EL (cell line): ENCODE measurements at places on chromosomes 7 and 10.
A peak's percentile ranks its signal among the peaks of the same experiment; 100 is the strongest.

- no peak for DNase-seq
These were observed 35.8 kb downstream of the CAMK2B start for GRCh38 chr7:44289341-44290251.

- no peak for DNase-seq
These were observed 83.3 kb downstream of the PLCE1 start for GRCh38 chr10:94077042-94077441.

DNA sequence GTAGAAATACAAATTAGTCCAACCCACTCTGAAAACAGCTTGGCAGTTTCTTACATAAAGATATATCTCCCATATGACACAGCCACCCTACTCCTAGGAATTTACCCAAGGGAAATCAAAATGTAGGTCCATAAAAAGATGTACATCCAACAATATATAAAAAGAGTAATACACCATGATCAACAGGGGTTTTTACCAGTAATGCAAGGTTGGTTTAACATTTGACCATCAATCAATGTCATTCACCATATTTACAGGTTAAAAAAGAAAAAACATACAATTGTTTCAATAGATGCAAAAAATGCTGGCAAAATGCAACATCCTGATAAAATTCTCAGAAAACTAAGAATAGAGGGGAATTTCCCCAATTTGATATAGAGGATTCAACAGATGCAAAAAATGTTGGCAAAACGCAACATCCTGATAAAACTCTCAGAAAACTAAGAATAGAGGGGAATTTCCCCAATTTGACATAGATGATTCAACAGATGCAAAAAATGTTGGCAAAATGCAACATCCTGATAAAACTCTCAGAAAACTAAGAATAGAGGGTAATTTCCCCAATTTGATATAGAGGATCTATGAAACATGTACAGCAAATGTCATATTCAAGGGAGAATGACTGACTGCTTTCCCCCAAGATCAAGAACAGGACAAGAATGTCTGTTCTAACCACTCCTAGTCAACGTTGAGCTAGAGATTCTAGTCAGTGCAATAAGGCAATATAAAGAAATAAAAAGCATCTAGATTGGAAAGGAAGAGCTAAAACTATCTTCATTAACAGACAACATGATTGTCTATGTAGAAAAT lies 13.7 kb downstream of the ADAP1 start:
- no peak for DNase-seq

DNA sequence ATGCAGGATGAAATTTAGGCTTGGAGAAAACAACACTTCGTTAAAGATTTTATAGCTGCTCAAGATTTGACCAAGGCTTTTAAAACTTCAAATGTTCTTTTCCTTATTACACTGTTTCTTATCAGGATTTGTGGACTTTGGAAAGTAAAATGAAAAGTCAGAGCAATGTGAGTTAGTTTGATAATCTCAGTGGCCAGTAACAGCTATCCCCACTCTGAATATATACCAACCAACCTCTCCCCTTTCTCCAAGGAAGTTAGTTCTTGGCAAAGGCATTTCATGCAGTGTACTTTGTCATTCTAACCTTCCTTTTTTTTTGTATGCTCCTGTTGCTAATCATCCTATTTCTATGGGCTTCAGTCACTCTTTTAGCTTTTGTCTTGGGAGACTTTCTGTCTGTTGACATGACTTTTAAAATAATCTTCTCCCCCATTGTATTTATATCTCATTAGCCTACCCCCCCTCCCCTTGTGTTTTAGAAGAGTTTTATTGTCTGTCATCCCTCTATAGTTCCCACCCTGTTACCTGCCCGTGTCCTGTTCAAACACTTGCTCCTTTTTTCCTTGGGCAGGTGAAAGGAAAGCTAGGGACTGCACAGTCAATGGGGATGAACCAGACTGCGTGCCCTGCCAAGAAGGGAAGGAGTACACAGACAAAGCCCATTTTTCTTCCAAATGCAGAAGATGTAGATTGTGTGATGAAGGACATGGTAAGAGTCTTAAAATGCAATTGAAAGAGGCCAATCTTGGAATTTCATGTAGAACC lies 16.7 kb downstream of the FAS start:
- no peak for DNase-seq

DNA sequence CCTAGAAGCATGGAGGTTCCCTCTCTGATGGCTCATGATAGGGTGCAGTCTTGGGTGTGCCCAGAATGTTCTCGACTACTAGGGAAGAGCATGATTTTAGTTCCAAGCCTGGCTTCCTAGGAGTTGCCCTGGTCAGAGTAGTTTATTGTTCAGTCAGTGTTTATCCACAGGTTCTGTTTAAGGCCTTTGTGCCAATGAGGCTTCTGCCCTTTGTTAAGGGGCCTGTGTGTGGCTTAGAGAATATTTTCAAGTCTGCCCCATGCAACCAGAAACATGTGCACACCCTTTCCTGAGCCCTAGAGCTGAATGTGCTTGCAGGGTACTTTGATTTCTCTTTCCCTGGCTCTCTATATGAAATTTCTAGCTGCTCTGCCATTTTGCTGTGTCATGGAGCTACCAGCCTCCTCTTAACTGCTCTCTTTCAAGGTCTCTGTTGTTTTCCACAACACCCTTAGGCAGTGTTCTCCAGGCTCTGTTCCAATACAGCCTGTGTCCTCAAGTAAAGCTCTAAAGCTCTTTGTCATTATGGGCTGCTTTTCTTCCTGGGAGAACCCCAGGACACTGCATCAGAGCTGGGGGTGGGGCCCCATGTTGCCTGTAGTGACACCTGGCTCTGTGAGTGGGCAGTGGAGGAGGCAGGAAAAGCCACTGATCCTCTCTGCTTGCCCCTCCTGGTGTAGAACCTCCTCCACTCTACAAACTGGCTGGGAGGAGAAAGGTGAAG lies 34.1 kb upstream of the TSPAN33 start:
- no peak for DNase-seq

DNA sequence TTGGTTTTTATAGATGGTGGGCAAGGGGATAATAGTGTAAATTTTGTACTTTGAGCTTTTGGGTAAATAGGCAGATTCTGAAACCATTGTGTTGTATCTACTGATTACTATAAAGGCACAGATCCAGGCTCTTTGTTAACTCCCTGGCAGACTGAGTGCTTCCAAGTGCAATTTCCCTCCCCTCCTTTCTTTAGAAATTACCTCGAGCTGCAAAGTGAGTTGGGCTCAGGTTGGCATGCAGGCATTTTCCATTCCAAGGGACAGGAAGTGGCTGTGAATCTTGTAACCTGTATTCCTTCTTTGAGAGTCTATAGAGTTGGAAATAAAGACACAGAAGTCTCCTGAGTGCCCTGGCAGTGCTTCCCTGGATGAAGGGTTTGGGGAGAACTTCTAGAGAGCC lies 494.2 kb upstream of the GALNT17 start:
- no peak for DNase-seq

GRCh38 chr7:254337-255037 lies 35.5 kb upstream of the FOXL3 start:
- DNase-seq = no peak

- no peak for DNase-seq
These were observed 252.9 kb downstream of the HGF start for GRCh38 chr7:81516898-81517297.

- DNase-seq = no peak
These were observed 156.1 kb downstream of the MAD1L1 start for GRCh38 chr7:2076649-2077064.

DNA sequence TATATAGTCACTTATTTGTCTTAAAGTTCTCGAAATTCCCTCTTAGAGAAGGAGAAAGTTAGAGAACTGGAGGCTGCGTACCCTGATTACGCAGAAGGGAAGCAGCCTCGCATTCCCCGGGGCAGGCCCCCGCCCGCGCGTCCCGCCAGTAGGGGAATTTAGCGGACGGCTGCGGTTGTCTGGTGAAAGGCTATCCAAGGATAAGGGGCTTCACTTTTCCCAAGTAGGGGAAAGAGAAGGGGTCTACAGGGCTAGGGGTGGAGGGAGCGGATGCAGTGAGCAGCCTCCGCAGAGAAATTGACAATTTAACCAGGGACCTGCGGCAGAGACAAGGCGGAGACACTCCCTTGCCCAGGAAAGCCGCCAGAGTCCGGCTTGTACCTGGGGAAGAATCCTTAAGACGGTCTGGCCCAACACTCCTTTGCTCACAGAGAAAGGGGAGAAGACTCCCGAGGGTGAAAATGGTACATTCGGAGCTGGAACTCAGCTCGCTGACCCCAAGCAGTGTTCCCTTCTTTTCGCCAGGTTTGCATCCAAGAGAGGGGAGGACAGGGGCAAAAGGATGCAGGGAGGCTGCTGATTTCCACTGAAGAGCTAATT lies 994 bp upstream of the MAGI2 start:
- DNase-seq = peak; percentile 57
